Renal cortical epithelial cell (primary cell): ENCODE measurements at places on chromosomes 7 and 10.

DNA sequence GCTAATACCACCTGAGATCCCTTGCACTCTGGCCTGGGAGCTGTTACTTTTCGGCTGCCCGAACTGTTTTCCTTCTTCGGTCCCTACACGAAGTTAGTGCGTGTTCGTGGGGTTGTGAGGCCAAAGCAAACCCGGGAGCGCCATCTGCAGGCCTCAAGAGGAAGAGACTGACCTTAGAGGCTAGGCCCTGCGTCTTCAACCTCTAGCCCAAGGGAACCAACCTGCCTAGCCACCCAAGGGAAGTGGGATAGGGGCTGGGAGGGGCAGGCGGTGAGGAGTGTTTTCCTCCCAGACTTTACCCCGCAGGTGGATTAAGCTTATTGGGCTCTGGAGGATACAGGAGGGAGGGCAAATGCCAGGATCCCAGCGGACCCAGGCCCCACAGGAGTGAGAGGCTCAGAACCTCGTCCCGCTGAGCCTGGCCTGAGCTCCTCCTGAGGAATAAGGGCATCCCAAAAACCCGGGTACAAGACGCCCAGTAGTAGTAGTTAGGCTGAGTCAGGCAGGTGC is 1.7 kb upstream of the PAX2 start:
- peak; percentile 81 for DNase-seq

DNA sequence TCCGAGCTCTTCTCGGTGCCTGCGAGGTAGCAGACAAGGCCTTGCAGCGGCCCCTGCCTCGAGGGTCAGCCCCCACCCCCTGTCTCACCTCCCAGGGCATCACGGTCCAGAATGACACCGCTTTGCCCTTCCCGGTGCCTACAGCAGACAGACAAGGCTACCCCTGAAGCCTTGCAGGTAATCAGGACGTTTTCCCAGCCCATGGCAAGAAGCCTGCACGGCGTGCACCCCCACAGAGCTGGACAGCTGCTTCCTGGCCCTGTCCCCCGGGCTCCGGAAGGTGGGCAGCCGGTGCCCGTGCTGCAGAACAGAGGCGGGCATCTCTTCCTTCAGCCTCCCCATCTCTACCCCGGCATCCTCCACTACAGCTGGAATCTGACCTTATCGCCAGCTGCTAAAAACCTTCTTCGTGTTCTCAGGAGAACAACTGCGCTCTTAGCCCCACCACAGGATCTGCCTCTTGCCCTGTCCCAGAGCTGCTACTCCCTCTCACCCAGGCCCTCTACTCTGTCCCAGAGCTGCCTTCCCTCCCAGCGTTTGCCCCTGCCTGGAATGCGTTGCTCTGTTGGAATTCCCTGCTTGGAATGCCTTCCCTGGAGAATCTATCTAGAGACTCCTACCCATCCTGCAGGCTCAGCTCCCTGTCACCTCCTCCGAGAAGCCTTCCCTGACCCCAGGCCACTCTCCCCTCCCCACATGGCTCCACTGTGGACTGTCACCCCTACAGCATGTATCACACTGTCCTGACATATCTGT is 4.7 kb downstream of the MYL10 start:
- no peak for DNase-seq

- DNase-seq: no peak
Observed at GRCh38 chr7:150909200-150909995, 57.1 kb downstream of the AOC1 start.

DNA sequence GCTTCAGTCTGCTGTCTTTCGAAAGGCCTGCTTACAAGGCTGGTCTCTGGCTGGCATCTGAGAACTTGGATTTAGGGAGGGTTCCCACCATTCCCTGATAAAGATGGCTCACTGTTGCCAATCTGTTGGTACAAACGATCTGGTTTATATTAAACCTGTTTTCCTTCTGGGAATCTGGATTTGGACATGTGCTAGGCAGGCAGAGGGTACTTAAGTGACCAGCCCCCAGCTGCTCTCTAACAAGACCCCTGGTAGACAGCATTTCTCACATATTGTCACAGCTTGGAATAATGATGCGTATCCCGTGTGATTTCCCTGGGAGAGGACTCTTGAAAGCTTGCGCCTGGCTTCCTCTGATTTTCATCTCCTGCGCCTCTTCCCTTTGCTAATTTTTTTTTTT is 21.6 kb downstream of the YWHAG start:
- no peak for DNase-seq

- DNase-seq: no peak
Observed at GRCh38 chr10:1966712-1967376, 229.5 kb upstream of the ADARB2 start.

DNA sequence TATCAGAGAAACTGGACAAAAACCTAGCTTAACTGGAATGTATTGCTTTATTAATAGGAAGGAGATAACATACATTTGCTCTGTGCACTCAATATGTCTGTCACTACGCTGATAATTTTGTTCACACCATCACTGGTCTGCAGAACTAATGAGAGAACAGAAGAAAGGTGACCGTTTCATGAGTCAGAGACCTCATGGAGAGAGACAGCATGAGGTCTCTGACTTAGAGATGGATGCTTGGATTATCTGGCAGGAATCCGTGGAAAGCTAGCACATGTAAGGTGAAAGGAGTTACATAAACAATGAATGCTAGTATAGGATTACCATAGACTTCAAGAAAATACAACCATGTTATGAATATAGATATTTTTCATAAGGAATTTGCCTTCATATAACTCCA is 947.3 kb downstream of the IPMK start:
- no peak for DNase-seq
